ENCODE measurements at places on chromosomes 6 and 20. TPM values are rescaled to one million over a fixed set of nuclear protein-coding genes. Genes with fewer than 3 reads are reported as not detected.

- no peak for DNase-seq
Observed at GRCh38 chr6:119261944-119262284, 87.6 kb downstream of the MAN1A1 start.

DNA sequence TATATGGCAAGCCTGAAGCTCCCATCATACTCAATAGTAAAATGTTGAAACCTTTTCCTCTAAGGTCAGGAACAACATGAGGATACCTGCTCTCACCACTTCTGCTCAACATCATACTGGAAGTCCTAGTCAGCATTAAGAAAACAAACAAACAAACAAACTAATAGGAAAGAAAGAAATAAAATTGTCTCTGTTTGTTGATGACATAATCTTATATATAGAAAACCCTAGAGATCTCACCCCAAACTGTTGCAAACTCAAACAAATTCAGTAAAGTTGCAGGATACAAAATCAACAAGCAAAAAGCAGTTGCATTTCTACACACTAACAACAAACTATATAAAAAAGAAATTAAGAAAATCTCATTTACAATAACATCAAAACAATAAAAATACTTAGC lies 20.5 kb downstream of the TTLL2 start:
- no peak for DNase-seq

OR2B3 gene
- polyA plus RNA-seq, result not detected

SAMD3 gene
- 1.5 TPM for polyA plus RNA-seq

DNA sequence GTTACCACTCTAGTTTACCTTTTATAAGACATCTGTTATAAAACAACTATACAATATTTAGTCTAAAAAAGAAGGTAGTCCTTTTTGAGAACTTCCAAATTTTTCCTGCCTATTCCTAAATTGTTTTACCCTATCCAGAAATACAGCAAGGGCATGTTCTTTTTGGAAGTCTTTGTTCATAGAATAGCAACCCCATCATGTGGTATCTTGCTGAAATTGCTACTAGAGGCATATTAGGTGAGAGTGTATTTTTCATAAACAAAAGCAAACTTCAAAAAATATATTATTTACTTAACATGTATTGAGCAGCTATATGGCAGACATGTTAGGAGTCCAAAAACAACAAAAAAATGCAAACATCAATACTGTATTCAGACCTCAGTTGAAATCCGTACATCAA lies 371.8 kb upstream of the NRSN1 start:
- DNase-seq, result no peak

GRCh38 chr6:2503816-2504494 lies 246.8 kb downstream of the MYLK4 start:
- DNase-seq, result no peak

DNA sequence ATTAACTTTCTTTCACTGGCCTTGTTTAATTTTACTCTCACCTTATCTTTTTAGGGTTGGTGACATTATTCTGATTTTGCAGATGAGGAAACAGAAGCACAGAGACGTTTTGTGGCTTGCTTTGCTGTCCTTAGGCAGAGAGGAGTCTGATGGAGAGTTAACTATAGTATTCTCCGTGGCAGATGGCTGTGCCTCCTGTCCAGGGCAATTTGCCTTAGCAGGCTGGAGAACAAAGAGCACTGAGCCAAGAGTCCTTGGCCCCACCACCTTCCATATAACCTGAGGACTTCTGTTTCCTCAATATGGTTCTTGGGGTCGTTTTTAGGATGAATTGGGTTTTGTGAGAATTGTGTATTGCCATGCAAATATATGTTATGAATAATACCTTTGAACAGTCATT lies 71.4 kb upstream of the BACH2 start:
- no peak for DNase-seq

SLC17A2 gene
- polyA plus RNA-seq, result not detected

ANGPT4 gene
- polyA plus RNA-seq, result not detected

GFRAL gene
- polyA plus RNA-seq, result not detected

BTN1A1 gene
- 0.26 TPM for polyA plus RNA-seq

MDN1 gene
- 36.1 TPM for polyA plus RNA-seq

DNA sequence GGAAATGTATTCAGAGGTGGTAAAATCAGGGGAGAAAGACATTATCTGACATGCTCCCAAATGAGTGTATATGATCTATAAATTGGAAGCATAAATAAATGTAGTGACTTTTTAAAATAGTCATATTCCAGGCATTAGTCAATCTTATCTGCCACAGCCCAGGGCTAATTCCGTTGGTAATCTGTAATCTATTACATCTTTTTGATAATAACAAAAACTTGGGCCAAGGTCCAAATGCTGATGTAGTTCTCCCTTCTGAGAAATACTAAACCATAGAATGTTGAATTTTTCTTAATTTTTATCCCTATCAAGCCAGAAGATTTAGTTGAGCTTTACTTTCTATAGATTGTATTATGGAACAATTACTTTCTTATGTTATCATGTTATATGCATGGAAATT lies 1279.8 kb downstream of the EPHA7 start:
- DNase-seq, result no peak

GRCh38 chr20:48770700-48771442 lies 56.9 kb downstream of the PREX1 start:
- DNase-seq, result no peak

GRCh38 chr20:51315390-51315789 lies 227.1 kb downstream of the NFATC2 start:
- no peak for DNase-seq

DNA sequence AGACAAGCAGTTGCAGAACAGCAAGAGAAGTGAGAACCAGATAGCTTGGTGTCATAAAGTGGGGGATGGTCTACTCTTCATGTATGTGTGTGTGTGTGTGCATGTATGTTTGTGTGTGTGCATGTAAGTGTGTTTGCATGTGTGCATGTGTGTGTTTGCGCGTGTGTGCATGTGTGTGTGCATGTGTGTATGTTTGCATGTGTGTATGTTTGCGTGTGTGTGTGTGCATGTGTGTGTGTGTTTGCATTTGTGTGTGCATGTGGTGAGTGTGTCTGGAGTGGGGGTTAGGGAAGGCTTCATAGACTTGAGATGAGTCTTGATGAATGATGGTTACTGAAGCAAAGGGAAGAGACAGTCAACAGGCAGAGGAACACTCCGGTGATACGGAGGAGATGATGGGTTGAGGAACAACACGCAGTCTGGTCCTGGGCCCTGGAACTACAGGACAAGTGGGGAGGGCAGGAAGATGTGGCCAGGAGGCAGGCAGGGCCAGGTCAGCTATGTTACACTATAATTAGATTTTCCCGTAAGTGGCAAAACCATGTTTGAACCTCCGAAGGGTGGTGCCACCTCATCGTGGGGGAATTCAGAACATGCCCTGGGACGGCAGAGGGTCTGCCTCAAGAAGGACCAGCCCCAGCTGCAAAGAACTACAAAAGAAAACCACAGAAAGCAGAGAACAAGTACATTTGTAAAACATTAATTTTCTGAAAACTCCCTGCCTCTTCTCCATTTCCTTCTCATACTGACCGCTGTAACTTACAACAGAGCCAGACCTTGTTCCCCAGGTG lies 38.7 kb upstream of the PDE10A start:
- no peak for DNase-seq

DNA sequence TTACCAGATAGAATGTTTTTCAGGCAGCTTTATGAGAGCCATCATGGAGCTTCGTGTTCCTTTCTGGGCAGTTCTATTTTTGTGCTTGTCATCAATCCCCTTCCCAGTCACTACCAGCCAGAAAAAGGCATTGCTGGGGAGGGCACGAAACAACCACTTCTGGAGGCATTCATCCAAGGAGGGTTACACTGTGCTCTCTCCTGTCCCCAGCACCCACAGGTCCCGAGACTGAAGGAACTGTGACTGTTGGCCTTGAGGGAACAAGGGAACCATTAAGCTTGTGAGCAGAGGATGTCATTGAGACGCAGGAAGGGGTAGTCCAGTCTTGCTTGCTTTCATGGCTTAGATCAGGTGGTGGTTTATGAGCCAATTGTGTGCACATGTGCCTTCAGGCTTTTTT lies 20.1 kb upstream of the ENPP5 start:
- no peak for DNase-seq

DNA sequence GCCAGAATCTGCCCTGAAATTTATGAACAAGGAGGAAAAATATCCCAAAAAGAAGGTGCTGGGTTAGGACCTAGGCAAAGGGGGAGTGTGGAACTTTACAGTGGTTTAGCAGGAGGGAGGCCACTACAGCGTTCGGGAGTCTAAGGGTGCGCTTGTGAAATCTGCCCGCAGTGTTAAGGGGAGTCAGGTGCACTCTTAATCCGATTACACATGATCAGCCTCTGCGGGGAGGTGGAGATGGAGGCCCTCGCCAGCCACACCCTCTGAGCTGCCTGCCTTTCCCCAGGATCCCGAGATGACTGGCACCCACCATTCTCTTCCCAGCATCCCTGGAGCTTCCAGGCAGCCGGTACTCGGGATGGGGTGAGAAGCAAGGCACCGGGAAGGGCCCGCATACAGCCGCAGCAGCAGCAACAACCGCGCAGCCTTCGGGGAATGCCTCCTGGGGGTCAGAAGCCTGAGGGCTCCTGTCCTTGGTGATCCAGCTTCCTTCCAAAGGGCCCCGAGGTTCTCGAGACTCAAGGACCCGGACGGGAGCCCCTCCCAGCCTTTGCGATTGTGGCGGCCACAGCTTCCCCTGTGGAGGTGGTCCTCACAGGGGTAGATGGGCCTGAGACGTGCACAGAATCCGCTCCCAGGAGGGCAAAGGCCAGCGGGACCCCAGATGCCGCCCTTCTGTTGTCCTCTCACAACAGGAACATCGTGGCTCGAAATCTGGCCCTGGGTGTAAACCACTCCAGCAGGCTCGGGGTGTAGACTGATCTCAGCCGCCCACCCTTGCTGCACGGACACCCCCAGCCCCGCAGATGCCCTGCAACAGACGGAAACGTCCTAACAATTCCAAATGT lies 57.3 kb upstream of the CST7 start:
- no peak for DNase-seq

- no peak for DNase-seq
Observed at GRCh38 chr6:45676380-45676779, 298.6 kb upstream of the SUPT3H start.

GRCh38 chr6:167113047-167113754 lies 9.7 kb upstream of the CCR6 start:
- DNase-seq, result no peak

EGFL8 gene
- polyA plus RNA-seq, result 23.6 TPM

FAM209B gene
- 0.32 TPM for polyA plus RNA-seq

DNA sequence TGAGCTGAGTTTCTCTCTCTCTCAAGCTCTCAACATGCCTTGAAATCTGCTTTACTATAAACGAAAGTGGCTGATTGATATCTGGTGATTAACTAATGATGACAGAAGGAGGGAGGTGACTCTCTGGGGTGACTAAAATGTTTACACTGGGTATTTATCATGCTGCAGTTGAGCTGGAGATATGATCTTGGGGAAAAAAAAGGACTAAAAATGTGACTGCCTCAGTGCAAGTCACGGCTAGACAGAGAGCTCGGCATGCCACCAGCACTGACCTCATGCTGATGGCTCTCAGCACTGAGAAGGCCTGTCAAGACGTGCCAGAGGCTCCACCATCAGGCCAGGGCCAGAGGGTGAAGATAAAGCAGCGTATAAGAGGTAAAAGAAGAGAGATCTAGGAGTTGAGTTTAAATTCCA lies 103.1 kb upstream of the SPACA1 start:
- peak; percentile 27 for DNase-seq

DNA sequence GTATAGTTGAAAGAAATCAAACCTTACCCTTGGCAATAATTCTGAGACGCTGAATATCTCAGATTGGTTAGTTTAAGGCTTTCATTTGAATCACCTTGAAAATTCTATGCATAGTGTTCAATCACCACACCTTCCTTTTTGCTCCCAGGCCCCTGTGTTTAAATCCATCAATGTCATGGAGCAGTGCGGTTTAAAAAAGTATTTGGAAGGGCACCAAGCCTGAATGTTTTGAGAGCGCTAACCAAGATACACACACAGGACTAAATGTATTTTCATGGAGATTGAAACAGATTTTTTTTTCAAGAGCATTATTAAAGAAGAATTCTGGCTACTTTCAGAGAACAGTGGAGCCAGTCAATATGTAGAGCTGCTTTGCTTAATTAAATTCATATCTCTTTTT lies 195.7 kb downstream of the CENPW start:
- no peak for DNase-seq

DNA sequence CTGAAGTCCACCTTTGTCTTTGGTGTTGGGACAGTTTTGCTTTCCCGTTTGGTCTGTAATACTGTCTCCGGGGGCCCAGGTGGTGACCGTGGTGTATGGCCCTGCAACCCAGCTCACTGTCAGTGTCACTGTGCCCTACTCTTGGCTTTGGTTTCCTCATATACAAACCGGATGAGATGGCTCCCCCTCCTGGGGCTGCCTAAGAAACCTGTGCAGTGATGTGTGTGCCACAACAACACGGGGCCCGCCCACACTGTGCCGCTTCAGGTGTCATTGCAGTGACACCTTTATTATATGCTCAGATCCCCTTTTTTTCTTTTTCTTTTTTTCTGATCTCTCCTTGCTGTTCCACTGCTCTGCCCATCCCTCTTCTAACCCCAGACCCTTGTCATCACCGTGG lies 73.9 kb downstream of the RAMACL start:
- no peak for DNase-seq

GRCh38 chr6:163711615-163712565 lies 297.4 kb downstream of the QKI start:
- DNase-seq, result peak; percentile 23

EFCAB8 gene
- polyA plus RNA-seq, result not detected

- DNase-seq, result no peak
Observed at GRCh38 chr6:30192076-30192475, 21.1 kb downstream of the TRIM26 start.

GRCh38 chr6:139648430-139649000 lies 274.1 kb upstream of the CITED2 start:
- no peak for DNase-seq

ZBTB46 gene
- 9.9 TPM for polyA plus RNA-seq

DNA sequence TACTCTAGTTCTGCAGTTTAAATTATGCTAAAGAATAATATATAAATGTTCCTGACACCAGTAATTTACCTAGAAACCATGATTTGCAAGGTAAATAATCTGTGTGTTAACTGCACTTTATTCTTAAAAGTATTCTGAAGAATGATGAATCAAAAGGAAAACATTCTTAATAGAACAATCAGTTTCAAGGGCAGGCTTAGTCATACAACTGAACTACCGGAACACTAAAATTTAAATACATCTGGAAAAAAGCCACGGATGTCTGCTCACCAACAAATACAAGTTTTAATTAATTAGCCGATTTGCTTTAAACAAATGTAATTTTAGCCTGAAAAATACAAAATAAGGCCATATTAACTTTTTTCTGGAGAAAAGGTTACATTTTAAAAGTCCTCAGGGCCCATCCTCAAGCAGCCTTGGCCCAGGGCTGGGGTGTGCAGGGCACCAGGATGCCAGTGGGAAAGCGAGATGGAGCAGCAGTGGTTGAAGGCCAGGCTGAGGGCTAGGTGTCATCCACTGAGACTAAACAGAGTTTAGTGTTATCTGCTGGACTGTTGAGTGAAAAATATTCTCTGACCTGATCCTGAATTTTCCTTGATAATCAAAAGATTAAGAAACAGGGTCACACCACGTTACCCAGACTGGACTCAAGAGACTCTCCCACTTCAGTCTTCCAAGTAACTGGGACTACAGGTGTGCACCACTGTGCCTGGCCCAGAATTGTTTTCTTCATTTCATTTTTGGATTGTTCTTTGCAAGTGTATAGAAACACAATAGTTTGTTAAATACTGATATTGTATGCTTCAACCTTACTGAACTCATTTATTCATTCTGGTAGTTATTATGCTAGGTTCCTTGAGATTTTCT lies 88.2 kb upstream of the DST start:
- DNase-seq, result no peak

Measured in right lung (tissue), 10 donors.